ENCODE measurements at places on chromosomes 5 and 9. TPM values are rescaled to one million over a fixed set of nuclear protein-coding genes. Genes with fewer than 3 reads are reported as not detected.

ZNF483 gene
- polyA plus RNA-seq: 0.70 TPM

LRRC19 gene
- not detected for polyA plus RNA-seq

TLR4 gene
- polyA plus RNA-seq: 5.4 TPM

HSD17B3 gene
- not detected for polyA plus RNA-seq

OR1Q1 gene
- polyA plus RNA-seq: 1.1 TPM

PCDHA6 gene
- 0.02 TPM for polyA plus RNA-seq

SCGB3A2 gene
- polyA plus RNA-seq: not detected

GGTA1 gene
- polyA plus RNA-seq: not detected

FUT7 gene
- polyA plus RNA-seq: not detected

PKD2L2 gene
- not detected for polyA plus RNA-seq

- no peak for DNase-seq
Measured at GRCh38 chr9:86486891-86487837, 133.0 kb upstream of the TUT7 start.

- no peak for DNase-seq
Measured at GRCh38 chr9:7130266-7130820, 372.6 kb downstream of the KDM4C start.

DNA sequence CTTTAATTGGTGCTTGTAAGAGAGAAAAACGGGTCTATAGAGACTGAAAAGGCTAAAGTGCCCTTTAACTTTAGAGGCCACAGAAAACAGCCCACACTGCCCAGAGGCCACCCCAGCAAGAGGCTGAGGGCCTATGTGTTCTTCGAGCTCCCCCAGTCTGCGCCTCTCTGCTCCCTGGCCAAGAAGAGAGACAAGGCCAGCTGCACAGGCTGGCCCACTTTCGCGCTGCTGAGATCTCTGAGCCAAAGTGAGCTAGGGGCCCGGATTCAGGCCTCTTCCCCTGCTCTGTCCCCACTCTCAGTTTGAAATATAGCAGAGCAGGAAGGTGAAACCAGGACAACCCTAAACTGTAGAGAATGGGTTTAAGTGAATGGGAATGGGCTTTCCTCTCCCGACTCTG lies 132.0 kb upstream of the TRIM32 start:
- DNase-seq: no peak

- no peak for DNase-seq
Measured at GRCh38 chr9:112274600-112274999, 58.8 kb downstream of the PTBP3 start.

- no peak for DNase-seq
Measured at GRCh38 chr9:14362175-14362574, 48.2 kb upstream of the NFIB start.

- no peak for DNase-seq
Measured at GRCh38 chr5:178259623-178260536, 27.3 kb upstream of the PHYKPL start.

DNA sequence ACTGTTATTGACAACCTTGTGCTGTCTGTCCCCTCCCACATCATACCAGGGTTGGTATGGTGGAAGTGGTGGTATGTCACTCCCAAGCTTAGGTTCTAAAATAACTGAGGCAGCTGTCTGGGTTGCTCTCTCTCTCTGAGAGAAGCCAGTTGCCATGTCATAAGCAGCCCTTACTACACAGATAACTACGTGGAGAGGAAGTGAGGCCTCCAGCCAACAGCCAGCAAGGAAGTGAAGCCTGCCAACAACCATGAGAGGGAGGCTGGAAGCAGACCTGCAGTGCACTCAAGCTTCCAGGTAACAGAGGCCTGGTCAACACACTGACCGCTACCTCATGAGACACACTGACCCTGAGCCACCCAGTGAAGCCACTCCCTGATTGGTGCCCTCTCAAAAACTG lies 18.6 kb downstream of the CTNNAL1 start:
- no peak for DNase-seq

GRCh38 chr9:137449931-137450538 lies 8.9 kb upstream of the ENTPD8 start:
- DNase-seq: no peak

- DNase-seq: no peak
Measured at GRCh38 chr9:21121595-21122251, 19.9 kb downstream of the IFNW1 start.

DNA sequence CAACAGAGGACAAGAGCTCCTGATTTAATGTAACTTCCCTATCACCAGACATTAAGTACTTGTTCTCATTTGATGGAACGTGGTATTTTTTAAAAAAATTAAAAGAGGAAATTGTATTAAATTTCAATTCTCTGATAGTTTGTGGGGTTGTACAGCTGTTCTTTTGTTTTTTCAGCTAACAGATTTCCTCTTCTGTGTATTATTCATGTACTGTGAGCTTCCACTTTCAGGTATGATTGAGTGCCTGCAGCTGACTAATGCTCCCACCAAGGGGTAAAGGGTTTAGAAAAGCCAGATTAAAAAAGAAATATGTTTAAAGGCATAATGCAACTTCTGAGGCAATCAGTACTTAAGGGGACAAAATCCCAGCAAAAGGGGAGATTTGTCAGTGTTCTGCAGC lies 117.7 kb upstream of the ACTBL2 start:
- no peak for DNase-seq

DNA sequence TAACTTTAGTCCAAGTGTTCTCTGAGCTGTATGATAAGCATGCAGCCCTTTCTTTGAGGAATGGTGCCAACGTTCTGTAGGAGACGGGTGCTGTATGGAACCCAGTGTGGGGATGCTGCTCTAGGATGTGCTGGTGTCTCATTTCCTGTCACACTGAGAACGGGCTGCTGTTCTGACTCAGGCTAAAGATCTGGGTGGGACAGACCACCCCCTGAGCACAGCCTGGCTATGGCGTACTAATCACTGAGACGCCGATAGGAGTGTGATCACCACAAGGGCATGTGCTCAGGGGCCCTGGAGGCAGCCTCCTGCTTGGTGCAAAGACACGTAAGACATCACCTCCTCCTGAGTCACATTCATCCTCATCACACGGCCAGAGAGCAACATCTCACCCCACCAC lies 240.4 kb downstream of the IRX2 start:
- DNase-seq: no peak

DNA sequence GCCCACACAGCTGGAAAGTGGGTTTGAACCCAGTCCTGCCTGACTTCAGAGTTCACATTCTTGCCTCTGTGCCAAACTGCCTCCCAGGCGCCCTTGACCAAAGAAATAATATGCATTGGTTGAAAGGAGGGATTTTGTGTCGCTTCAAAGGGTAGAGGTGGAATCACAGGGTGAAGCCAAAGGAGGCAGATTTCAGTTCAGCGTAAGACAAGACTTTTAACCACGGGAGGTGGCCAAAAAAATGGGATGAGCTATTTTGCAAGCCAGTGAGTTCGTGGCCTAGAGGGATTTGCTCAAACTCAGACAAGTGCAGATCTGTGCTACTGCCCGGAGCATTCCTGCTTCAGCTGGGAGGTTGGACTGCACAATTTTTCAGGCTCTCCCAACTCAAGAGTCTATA lies 57.6 kb upstream of the RANBP3L start:
- DNase-seq: no peak

DNA sequence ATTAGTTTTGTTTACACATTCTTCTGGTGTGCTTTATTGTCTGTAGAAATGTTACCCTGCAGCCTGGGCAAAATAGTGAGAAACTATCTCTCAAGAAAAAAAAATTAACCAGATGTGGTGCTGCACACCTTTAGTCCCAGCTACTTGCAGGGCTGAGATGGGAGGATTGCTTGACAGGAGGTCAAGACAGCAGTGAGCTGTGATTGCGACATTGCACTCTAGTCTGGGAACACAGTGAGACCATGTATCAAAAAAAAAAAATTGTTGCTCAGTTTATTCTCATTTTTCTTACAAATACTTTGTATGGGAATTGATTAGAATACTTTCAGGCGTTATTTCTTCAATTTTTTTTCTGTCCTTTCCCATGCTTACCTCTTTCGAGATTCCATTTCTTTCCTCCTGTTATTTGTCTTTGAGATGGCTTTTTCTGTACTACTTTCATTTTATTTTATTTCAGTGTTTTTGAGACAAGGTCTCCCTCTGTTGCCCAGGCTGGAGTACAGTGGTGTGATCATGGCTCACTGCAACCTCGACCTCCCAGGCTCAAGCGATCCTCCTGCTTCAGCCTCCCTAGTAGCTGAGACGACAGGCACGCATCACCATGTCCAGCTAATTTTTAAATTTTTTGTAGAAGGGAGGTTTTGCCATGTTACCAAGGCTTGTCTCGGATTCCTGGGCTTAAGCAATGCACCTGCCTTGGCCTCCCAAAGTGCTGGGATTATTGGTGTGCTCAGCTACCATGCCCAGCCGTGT lies 24.9 kb downstream of the TENT2 start:
- no peak for DNase-seq

DNA sequence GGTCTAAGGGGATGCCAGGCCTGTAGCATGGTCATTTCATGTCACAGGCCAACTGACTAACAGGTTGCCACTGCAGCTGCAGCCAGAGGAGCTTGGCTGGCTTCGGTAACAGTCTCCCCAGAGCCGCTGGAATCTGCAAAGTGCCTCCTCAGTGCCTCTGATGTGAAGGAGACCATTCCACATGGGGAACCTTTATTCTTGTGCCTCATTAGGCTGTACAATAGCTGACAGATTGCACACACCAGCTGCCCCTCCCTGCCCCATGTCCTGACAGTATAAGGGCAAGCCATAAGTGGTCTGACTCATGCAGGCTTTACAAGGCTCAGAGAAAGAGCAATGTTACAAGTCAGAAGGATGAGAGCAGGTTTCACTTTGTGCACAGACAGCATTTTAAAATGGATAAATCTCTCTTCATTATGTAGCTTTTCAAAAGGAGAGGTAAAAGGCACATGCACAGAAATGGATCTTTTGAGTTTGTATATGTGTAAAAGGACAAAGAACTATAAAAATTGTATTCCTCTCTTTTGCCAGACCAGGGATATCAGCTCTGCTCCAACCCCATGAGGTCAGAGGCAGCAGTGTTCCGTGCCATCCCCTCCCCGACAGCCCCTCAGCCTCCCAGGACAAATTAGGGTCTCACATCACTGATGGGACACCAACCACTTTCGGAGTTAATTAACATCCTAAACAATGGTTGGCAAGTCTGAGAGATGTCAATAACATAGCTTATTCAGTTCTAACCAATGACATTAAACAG lies 467.8 kb downstream of the TMEM232 start:
- DNase-seq: no peak

DNA sequence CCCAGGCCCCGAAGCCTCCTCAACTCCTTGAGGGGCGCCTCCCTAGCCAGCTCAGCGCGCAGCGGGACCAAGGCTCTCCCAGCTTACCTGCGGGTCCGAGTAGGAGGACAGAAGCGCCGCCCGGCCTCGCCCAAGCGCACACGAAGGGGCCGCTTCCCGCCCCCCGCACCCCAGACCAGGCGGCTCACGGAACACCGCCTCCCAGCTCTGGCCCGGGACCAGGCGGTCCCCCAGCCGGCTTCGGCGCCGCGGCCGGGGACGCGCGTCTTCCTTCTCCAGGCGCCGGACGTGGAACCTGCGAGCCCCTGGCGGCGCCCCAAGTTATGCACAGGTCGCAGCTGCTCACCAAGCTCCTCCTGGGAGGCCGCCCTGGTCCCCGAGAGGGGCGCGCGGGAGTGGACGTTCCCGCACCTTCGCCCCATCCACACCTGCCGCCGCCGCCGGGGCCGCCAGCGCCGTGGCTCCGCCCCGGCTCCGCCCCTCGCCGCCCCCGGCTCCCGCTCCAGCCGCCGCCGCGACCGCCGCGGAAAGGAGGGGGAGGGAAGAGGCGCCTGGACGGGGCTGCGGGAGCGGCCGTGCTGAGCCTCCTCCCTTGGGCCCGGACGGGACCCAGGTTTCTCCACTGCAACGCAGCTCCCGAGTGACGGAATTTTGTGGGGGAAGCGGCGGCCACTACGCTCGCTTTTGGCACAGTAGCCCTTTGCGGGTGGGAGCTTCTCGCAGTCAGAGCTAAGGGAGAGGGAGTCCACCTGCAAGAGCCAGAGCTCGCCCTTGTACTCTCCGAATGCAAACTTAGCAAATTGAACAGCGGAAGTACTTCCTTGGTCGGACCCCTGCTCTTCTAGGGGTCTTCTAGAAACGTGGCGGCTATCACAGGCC lies 77.5 kb upstream of the IFNE start:
- no peak for DNase-seq

GRCh38 chr5:79878721-79879336 lies 112.2 kb downstream of the MTX3 start:
- DNase-seq: no peak

- DNase-seq: no peak
Measured at GRCh38 chr9:19050637-19051591, 1.7 kb downstream of the RRAGA start.

GRCh38 chr9:125341566-125341965 lies 79.9 kb downstream of the GAPVD1 start:
- no peak for DNase-seq

- DNase-seq: no peak
Measured at GRCh38 chr5:99179206-99179605, 250.4 kb upstream of the CHD1 start.

- no peak for DNase-seq
Measured at GRCh38 chr5:114319236-114319635, 42.6 kb upstream of the KCNN2 start.

DNA sequence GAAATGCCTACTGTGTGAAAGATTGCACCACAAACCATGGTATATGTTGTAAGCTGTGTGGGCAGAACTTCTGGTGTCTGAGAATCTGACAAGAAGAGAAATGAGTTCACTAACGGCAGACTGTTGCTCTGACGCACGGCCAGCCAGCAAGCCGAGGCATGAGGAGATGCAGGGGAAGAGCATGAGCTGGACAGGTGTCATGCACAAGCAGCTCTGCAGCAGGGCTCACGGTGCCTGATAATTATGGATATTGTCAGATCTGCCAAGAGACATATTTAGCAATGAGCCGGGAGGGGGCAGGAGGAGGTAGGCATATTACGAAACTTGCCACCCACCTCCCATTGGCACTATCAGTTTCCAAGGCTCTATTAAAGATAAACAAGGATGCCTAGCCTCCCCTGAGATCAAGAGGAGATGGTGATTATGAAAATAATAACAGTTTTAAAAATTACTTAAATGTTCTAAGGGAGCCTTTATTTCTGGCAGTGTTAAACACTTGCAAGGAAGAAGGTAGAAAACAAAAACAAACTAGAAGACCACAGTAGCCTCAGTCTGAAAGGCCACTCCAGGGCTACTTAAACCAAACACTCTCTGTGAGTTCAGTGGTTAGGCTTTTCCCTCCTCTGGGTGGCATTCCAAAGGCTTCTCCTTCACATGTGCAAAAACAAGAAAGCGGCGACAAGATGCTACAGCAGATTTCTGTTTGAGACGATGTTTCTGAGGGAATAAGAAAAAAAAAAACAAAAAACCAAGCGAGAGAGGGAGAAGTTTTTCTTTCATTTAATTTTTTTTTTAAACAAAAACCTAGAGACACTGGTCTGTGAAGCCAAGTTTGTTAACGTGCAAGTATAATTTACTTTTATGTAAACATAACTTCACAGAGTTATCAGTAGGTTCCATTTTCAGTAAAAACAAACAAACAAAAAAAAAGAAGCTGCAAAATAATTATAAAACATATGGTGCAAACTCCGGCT lies 339.5 kb downstream of the BNC2 start:
- no peak for DNase-seq

DNA sequence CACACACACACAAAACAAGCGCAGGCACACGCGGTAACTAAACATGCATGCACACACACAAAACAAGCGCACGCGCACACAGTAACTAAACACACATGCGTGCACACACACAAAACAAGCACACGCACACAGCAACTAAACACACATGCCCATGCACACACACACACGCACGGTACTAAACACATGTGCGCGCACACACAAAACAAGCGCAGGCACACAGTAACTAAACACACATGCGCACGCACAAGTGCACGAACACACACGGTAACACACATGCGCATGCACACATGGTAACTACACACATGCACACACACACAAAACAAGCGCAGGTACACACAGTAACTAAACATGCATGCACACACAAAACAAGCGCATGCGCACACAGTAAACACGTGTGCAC lies 19.9 kb upstream of the SLC6A3 start:
- no peak for DNase-seq

Measured in BJ (cell line).